Panc1 (cell line): ENCODE measurements at places on chromosomes 1 and 21. TPM values are rescaled to one million over a fixed set of nuclear protein-coding genes. Genes with fewer than 3 reads are reported as not detected.

DNA sequence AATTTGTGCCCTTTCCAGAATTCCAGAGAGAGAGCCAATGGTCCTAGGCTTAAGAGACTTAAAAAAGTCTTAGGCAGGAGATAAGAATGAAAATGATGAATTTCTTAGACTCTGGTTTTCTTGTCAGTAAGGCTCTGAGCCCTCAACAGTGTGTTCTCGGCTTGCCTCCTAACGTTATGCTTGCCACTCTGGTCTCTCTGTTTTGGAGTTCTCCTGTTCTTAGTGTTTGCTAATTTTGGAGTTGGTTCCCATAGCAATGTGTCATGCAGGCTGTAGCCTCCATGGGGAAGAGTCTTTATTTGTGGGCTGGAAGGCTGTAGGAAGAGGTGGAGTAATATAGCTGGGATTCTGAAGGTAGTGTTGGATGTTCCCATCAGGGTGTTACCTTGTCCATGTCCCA, 19.9 kb downstream of the TBX19 start:
- DNase-seq = no peak

Gene RGS8
- not detected for total RNA-seq

Gene ALPL
- total RNA-seq = 0.82 TPM

Gene SRGAP2C
- total RNA-seq = 50.5 TPM

DNA sequence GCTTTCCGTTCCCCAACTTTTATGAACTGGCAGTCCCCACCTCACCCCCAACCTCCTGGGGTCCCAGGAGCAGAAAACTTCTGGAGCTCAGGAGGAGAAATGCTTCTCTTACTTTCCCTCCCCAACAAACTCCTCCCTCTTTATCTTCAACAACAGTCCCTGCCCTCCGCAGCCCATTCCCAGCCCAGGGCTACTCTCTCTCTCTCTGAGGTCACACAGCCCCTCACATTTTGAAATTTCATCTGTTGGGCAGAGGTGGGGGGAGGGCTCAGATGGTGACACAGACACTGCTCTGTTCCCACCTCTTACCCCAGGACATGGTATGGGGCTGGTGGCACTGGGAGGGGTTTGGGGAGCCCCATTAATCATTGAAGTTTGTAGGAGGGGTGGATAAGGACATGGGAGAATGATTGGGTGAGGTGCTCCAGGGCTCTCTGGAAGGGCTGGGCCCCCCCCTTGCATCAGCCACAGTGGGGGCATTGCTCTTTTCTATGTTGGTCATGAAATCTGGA, 6.0 kb downstream of the PIK3CD start:
- DNase-seq = no peak

Gene ADGRL4
- total RNA-seq = not detected

DNA sequence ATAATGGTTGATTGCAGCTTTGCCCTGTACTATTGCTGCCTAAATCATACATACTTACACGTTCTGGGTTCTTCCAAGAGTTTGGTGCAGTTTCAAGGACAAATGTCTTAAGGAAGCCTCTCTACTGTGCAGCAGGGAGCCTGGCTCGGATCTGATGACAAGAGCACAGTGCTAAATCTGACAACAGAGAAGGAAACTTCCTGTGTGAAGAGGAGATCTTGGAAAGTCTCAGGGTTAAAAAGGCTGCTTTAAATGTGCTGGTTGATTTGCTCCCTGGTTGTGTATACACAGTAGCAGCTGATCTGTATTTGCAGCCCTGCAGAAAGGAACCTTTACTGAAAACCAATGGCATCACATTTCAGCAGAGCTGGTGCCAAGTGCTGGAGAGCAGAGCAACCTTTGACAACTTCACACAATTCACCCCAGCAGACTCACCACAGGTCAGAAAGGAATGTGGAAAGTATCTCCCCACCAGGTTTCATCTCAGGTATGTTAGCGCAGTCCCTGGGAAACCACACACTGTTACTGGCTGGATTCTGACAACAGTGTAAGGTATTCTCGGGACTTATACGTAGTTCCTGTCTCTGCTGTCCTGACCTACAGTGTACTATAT, 355.0 kb upstream of the ESRRG start:
- no peak for DNase-seq

DNA sequence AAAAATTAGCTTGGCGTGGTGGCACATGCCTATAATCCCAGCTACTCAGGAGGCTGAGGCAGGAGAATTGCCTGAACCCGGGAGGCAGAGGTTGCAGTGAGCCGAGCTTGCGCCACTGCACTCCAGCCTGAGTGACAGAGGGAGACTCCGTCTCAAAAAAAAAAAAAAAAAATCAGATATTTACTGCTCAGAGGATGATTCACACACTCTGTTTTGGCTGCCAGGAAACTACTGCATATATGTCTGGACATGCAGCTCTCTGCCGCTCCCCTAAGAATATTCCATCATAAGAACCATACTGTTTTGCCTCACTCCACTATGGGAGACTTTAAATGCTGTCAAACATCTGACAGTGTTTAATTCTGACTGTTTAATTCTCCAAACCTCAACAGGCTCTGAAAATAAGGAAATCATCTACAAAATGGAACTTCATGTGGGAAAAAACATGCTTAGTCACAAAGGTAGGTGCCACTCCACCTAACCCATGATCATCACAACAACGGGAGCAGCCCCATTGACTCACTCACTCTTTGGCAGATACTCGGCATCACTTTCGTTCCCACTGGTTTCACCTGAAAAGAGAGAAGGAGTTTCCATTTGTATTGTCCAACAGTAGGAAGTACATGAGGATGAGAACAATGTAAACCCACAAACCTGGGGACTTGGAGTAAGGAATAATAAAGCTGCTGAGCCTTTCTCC, 29.3 kb upstream of the BCAS2 start:
- no peak for DNase-seq

Gene GBP5
- 0.10 TPM for total RNA-seq

DNA sequence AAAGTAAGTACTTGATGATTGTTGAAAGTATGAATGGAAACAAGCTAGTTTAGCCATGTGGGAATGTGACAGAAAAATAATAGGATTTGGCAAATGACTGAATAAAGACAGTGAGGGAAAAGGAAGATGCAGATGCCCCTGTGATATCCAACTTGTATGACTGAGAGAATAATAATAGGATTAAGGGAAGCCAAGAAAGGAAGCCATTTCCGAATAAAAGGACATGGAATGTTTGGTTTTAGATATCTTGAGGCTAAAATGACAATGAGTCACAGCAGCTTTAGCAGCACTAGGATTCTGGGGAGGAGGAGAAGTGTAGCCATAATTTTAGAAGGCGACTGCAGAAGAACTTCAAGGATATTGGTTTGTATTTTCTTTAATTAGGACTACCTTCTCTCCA, 109.2 kb downstream of the TTLL7 start:
- DNase-seq = no peak

DNA sequence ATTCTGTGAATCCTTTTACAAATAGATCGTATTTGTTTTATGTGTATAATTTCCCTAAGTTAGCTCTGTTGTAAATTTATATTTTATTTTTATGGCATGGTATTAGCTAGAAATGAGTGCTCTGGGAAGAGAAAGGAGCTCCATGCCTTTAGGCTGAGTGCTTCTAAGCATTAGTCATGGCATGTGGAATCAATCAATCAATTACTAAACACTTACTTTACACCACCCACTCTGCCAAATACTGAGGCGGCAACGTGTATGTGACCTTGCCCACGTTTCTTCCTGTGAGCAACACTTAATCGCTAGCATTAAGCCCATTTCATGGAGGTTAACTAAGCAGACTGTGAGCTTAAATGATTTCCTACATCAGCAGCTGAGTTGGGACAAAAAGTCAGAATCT, 7.2 kb upstream of the BECN2 start:
- no peak for DNase-seq

GRCh38 chr1:89274411-89274857, 1.8 kb upstream of the GBP5 start:
- no peak for DNase-seq

Gene NES
- 56.3 TPM for total RNA-seq

GRCh38 chr1:16076031-16076864, 2.8 kb upstream of the FAM131C start:
- peak; percentile 91 for DNase-seq

DNA sequence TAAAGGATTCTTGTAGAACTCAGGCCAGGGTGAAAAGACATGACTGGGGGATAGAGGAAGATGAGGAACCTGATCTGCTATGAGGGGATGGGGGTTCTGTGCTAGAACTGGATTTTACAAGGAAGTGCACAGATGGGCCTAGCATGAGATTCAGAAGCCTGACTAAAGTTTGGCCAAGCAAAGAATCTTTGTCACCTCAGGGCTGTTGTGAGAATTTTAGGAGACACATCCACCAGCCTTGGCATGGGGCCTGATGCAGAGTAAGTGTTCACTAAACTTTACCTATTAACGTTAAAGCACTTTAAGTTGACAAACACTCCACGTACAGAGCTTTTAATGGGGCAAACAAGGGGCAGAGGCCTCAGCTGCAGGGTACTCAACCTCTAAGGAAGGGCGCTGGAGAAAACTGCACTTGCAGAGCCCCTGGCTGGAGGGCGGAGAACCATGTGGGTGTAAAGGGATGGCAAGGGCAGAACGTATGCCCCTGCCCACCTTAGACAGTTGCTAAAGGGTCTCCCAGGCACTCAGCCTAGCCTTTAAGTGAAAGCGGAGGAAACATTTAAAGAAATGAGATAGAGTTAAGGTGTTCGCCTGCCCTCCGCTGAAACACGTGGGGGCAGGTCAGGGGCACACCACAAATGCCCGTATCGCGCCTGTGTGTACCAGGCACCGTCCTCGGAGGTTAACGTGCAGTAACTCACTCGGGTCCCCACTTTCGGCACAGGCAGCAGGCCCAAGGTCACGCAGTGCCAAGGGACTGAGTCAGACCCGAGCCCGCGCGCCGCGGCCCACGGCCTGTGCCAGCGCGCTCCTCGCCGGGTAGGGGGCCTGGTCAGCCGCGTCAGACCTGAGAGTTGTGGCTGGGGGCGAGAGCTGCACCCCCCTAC, 990 bp upstream of the MRPS6 start:
- DNase-seq = no peak

- no peak for DNase-seq
Measured at GRCh38 chr1:67614511-67614934, 70.5 kb upstream of the GADD45A start.

Gene LMX1A
- not detected for total RNA-seq

- no peak for DNase-seq
Measured at GRCh38 chr1:181204530-181204929, 116.0 kb downstream of the IER5 start.

DNA sequence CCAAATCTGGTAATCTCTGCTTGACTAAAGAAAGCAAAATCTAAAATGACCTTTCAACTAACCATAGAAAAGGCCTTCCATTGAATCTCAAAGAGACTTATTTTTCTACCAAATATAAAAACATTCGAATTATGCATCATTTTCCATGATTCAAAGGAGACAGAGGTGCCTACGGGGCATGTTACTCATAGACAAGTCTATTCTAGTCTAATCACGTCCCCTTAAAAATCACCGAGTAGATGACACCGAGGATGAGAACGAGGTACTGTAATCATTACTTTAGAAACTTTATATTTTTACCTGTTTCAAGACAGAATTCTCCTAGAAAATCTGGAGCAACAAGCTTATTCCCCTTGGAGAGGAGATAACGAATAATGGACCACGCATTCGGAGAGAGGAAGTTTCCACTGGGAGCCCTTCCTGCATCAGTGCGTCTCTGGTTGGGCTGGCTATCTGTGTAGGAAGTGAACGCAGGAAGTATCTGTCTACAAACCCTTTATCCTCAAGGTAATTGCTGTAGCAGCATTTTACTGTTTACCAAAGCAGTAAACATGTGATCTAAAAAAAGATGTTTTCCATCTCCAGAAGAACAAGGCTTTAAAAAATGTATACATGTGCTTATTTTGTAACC, 9.5 kb downstream of the ERG start:
- DNase-seq = no peak

DNA sequence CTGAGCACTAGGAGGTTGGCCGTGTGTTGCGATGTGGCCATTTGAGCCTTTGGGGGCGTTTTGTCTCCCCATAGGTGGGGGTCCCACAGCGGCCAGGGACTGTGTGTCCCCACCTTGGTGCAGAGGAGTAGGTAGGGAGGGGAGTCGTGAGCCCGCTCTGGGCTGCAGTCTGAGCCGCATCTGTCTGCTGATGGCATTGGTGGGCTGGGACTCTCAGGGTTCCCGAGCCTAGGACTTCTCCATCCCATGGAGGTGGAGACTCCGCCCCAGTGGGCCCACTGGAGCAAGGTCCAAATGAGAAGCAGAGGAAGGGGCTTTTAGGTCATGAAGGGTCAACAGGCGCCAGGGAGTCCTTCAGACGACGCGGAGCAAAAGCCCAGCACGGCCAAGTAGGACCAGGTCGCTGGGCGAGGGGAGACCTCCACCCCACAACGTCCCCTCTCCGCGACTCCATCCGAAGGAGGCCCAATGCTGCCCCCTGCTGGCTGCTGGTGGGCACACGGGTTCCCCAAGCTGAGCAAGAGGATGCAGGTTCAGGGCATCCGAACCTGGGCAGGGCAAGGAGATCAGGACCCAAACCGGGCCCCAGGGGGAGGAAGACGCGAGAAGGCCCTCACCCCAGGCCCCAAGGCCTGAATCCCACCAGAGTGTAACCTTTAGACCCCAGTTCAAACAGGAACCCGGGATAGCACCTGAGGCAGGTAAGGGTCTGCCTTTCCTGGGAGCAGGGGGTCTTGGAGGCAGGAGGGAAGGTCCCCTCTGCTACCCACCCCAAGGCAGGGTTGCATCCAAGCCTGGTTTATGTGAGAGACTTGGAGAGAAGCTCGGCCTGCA, 14.9 kb downstream of the TTC34 start:
- DNase-seq = no peak

Gene NBPF4
- total RNA-seq = not detected

- DNase-seq = no peak
Measured at GRCh38 chr1:57384284-57384683, 39.6 kb downstream of the DAB1 start.

GRCh38 chr1:195193134-195193533, 1415.1 kb downstream of the KCNT2 start:
- DNase-seq = no peak

Gene MFSD2A
- 1.2 TPM for total RNA-seq
